ENCODE measurements at places on chromosomes 11 and 22.

- DNase-seq: no peak
These were observed 322.2 kb downstream of the AASDHPPT start for GRCh38 chr11:106399624-106400023.

- no peak for DNase-seq
These were observed 36.0 kb downstream of the CD6 start for GRCh38 chr11:61007383-61007955.

GRCh38 chr11:76329084-76329648, 51.8 kb downstream of the THAP12 start:
- DNase-seq: peak; percentile 23

- DNase-seq: no peak
These were observed 15.7 kb upstream of the KCTD14 start for GRCh38 chr11:78038697-78039313.

DNA sequence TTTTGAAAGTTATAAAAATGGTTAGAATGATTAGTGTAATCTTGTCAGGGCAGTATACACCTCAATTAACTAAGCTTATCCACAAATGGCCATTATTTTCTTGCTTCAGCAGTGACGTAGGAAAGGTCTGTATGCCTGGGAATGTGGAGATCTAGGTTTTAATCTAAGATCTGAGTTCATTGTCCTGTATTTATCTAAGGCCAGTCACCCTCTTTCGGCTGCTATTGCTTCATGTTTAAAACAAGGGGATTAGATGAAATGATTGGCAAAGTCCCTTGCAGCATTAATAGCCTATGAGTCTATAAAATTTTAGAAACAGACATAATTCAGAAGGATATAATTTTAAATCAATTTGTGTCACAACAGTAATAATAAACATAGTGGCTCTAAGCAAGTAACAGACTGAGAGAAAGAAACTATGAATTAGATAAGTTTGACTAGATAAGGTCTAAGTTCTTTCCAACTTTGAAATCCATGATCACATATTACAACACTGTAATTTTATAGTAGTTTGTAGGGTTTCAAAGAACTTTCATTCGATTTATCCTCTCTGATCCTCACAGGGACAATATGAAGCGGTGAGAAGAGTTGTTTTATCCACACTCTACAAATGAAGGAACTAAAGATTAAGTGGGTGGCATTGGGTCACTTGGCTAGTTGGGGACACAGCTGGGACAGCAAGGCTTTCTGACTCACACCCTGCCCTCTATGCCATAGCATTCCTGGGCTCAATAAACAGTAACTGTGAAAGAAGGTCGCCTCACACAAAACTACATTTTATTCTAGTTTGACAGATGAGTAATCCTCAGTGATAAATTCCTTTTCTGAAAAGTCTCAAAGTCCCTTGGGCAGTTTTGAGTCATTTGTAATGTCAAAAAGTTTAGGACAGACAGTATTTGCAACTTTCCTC, 60.6 kb upstream of the RDX start:
- DNase-seq: peak; percentile 57

DNA sequence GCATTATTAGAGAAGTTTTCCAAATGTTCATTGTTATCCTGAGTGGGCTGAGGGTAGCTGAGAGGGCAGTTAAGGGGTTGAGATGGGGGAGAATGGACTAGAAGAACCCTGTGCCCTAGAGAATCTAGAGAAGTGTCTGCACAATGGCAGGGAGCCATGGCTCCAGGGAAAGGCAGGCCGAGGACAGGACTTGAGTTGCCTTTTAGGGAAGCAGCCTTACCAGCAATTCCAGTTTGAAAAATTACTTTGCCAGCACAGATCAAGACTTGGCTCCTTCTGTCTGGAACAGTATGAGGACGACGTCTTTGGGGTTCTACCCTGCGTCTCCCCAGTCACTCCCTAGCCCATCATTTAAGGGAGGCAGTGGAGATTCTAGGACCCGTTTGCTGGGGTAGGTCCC, 25.7 kb upstream of the MICAL3 start:
- DNase-seq: peak; percentile 33

DNA sequence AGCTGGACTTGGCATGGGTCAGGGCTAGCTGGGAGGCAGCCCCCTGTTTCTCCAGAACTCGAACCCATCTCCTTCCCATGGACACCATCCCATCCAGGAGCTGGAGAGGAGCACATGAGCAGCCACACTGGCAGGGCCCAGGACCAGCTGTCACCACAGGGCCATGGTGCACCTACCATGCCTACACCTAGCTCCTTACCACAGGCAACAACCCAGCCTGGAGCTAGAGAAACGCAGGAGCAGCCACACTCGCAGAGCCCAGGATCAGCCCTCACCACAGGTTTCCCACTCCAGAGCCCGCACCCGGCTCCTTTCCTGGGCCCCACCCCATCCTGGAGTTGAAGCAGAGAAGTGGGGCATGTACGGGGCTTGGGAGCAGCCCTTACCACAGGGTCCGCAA, 50.2 kb downstream of the GAB4 start:
- DNase-seq: no peak

DNA sequence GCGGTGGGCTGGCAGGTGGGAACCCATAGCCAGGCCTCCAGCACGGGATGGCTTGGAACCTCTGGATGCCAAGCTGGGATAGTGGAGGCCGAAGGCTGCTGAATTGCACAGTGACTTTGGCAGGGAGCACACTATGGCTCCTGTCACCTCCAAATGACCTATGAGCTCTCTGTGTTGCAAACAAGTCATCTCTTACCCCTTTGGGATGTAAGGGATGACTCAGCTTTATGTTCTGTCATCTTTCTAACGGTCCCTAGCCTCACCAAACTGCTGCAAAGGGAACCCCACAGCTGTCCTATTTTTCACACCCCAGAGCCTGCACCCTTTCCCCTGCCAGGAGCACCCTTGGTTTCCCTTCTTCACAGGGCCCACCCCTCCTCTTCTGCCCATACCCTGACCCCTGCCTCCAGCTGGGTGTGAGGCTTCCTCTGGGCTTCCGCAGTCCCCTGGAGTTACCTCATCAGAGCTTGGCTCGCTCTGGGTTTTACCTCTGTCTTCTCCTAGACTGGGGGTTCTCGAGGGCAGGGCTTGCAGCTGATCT, 2.7 kb upstream of the SCUBE1 start:
- no peak for DNase-seq

All from trophoblast cell (in vitro differentiated cells and primary cell).